ENCODE measurements at places on chromosomes 5 and 9.

GRCh38 chr5:14246350-14247053, 103.4 kb downstream of the TRIO start:
- DNase-seq, result no peak

DNA sequence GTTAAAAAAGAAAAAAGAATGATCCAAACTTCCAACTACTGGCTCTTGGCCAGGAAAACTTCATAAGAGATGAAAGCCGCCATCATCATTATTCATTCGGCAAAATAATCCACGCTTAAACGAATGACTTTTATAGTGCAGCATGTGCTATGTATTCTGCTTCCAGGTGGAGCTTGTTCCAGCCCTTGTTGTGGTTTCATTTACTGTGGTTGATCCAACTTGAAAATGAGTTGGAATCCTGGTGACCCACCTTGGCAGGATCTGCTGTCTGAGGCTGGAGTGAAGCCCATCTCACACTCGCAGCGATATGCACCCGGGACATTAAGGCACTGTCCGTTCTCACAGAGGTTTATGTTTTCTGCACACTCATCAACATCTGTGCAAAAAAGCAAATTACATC, 209.6 kb downstream of the FBN2 start:
- peak; percentile 71 for DNase-seq

GRCh38 chr5:6545770-6546690, 86.8 kb downstream of the NSUN2 start:
- no peak for DNase-seq

GRCh38 chr5:160269017-160269416, 39.7 kb downstream of the FABP6 start:
- no peak for DNase-seq

DNA sequence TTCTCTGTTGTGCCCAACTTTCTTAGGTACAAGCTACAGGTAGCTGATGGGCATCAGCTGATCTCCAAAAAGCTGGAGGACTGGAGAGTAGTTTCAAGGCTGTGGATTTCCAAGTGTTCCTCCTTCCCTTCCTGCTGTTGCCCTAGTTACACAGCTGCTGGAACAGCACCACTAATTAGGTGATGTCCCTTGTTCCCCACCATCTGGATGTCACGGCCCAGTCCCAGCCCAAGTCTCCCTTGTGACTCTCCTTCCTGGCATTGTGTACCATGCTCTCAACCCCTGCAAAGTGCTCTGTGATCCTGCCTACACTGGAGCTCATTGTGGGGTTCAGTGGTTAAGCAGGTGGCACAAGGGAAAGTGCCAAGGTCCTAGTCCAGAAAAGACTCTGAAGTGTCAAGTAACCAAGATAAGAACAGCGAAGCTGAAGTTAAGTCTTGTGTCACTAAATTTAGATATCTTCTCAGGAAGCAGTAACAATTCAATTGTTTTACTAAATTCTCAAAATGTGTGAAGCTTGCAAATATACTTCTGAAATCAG, 604.5 kb downstream of the ISL1 start:
- DNase-seq, result no peak

GRCh38 chr5:40089269-40089668, 590.4 kb upstream of the PTGER4 start:
- no peak for DNase-seq

GRCh38 chr5:141777130-141777529, 95.1 kb upstream of the ARAP3 start:
- DNase-seq, result no peak

GRCh38 chr5:30030101-30030500, 1163.4 kb upstream of the CDH6 start:
- no peak for DNase-seq

GRCh38 chr5:107705402-107706014, 34.8 kb upstream of the EFNA5 start:
- no peak for DNase-seq

GRCh38 chr5:56091664-56092063, 96.9 kb upstream of the IL6ST start:
- DNase-seq, result no peak

DNA sequence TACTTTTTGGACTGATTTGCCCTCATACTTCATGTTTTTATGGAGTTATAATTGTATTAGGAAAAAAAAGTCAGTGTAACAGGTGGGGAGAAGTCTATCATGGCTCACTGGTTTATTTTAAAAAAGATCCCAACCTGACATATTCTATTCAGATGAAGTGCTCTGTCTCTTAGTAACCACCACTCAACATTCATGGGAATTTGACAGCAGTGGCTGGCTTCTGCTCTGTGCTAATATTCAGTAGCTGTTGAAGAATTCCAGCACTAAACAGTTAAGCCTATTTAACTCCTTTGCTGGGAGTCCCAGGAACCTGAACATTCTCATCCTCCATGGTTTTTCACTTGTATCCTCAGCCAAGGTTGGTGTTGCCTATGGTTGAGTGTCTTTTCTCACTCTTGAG, 23.1 kb downstream of the CMYA5 start:
- DNase-seq, result no peak

DNA sequence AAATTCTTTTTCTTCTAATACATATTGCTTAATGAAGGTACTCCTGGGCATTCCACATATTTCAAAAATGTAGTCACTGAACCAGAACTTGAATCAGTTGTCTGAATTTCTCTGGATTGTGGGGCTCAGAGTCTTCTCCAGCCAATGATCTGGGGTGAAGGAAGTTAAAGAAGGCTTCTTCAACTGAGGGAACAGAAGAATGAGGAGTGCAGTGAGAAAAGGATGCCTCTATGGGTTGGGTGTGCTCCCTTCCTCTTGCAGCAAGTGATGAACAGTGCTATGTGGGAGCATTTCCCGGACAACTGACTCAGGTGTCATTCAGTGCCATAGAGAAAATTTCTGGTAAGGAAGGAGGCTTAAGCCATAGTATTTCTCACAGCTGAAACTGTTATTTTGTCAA, 7.9 kb downstream of the LNPEP start:
- no peak for DNase-seq

DNA sequence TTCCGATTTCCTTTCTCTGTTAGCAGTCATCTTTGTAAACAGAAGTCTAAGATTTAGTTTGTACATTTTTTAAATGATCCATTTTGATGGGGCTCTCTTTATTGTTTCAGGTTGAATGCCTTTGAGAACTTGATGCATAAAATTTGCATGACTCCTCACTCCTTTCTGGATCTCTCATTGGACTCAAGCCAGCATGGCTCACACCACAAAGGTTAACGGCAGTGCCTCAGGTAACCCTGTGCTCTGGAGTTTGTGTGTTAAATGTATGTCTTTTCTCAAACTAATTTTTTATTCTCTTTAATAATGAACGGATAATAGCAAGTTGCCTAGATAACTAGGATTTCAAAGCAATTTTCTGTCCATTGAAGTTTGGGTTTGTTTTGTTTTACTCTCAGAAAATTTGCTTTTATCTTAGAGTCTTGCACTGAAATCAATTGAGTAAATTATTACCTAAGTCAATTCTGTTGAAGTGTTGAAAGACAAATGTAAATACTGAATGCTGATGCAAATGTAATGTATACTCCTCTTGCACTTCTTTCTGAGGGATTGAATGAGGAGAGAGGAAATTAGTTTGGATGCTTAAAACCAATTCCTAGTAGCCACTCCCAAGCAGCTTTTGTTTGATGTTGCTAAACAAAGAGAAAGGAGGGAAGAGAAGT, 164.6 kb upstream of the DMRT1 start:
- no peak for DNase-seq
